Fibroblast of skin of back (primary cell): ENCODE measurements at places on chromosomes 6 and 20.
A peak's percentile ranks its signal among the peaks of the same experiment; 100 is the strongest.

DNA sequence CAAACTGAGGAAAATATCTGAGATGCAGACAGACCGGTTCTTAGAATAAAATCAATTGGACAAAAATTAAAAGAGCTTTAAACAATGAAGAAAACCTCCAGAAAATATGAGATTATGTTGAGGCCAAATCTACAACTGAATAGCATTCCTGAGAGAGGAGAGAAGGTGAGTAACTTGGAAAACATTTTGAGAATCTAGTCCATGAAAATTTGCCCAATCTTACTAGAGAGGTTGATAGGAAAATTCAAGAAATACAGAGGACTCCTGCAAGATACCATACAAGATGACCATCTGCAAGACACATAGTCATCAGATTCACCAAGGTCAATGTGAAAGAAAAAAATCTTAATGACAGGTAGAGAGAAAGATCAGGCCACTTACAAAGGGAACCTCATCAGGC is 437.7 kb upstream of the ADGRB3 start:
- peak; percentile 36 for DNase-seq

DNA sequence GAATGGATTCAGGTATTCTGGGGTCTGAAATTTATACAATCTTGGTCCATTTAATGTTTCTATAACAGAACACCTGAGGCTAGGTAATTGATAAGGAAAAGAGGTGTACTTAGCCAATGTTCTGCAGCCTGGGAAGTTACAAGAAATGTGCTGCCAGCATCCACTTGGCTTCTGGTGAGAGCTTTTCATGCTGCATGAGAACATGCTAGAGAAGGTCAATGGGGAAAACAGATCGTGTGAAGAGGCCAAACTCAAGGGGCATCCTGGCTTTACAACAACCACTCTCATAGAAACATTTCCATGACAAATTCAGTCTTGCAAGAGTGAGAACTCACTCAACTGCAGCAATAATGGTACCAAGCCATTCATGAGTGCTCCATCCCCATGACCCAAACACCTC is 16.8 kb downstream of the IL22RA2 start:
- DNase-seq, result no peak

- no peak for DNase-seq
Measured at GRCh38 chr6:10373642-10374359, 41.1 kb downstream of the TFAP2A start.

GRCh38 chr20:61935926-61936700 is 129.6 kb downstream of the TAF4 start:
- no peak for DNase-seq

DNA sequence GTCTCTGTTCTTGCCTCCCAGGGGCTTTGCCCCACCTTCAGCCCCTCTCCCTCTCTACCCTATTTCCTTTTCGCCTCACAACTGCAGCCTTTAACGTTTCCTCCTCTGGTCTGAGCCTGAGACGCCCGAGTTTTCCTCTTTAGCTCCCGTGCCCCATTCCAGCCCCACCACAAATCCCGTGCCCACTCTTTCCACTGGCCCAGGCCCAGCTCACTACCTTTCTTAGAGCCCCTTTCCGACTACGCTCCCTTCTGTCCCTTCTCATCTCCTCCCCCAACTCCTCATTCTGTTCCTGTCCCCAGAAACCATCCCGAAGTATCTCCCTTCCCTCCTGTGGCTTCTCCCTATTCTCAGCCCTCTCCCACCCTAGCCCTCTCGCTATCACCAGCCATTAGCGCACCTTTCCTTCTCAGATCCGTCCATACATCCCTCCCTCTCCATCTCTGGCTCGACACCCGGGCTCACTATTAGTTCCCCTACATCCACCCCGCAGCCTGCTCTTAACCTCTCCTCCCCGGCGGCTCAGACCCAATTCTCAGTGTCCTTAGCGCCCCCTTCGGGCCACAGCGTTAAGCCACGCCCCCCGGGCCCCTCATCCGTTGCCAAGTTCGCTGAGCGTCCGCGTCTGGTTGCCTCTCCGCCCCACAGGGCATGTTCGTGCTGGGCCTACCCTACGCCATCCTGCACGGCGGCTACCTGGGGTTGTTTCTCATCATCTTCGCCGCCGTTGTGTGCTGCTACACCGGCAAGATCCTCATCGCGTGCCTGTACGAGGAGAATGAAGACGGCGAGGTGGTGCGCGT is 2.7 kb downstream of the SLC32A1 start:
- peak; percentile 13 for DNase-seq

- DNase-seq, result peak; percentile 76
Measured at GRCh38 chr6:102488729-102489128, 1095.2 kb downstream of the GRIK2 start.

DNA sequence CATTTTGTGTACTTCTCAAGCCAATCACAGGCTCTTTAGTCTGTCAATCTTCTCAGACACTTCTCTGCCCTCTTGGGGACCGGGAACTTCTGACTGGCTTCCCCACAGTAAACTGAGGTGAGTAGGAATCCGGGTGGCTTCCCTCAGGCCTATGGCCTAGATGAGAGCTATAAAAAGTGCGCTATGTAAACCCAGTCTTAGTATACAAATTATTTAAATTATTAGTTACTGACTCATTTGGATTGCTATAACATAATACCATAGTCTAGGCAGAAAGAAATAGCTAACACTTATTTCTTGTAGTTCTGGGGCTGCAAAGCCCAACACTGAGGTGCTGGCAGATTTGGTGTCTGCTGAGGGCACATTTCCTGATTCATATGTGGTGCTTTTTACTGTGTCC is 109.2 kb upstream of the MCHR2 start:
- peak; percentile 29 for DNase-seq

- no peak for DNase-seq
Measured at GRCh38 chr20:60203451-60203850, 245.2 kb downstream of the CDH26 start.
